ENCODE measurements at places on chromosomes 2 and 18.

DNA sequence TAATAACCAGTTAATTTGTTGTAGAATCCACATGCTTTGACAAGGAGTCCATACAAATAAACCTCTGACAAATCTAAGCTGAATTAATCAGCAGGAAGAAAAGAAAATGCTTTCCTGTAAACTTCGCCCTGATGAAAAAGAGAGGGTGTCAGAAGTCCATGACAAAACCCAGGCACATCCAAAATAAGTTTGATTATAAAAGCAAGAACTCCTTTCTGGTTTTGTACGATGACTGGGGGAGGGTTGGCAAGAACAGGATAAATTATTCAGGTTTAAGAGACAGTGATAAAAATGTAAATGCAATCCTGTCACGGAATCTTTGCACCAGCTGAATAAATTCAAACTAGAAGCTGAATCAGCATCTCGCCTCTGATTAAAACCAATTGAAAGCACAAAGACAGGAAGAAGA lies 469.2 kb upstream of the TNP1 start:
- no peak for DNase-seq

DNA sequence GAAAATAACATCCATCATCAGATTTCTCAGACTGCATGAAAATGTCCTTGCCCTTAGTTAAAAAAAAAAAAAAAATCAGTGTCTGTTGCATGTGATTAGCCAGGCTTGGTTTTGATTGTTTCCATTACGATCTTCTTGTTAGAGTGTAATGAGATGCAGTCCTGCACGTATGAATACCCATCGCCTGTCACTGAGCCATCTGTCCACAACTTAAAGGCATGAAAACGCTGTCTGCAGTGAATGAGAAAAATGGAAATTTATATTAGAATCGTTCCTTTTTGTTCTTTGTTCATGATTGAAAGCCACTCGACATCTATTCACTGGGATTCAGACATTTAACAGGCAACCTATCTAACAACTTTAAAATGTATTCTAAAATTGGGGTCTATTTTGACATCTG lies 521.7 kb upstream of the SPHKAP start:
- DNase-seq: no peak

DNA sequence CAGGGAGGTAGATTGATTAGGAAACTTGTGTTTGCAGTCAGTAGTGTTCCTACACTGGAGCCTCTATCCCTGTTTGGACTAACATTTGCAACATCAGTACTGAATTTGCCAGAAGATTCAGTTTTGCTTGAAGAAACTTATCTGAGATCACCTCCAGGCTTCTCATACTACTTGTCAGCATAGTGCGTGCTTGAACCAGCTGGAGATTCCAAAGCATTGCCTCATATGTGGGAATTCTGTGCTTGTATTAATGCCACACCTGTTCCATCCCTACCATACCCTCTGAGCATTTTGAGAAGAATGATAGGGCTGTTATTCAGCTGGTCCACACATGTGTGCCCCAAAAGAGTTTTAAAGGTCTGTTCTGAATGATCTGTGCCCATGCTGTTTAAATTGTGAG lies 148.7 kb downstream of the RAPGEF4 start:
- no peak for DNase-seq

DNA sequence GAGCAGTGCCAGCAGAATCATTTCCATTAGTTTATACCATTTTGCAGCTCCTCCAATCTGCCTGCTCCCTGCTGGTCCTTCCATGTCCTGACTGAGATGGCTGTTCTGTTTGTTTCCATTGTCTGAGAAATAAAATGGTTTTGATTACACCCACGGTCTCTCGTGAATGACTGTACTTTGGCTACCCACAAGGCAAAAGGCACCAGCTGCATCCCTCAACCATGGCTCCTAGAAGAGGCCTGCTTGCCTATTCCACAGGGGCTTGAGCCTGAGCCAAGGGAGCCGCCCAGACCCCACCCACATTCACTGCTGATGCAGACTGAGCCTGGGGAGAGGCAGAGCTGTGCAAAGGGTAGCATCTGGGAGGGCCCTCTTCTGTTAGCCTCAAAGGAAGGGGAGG lies 31.2 kb downstream of the MARCHF4 start:
- DNase-seq: no peak

- no peak for DNase-seq
Observed at GRCh38 chr2:227503433-227504406, 31.8 kb downstream of the AGFG1 start.

DNA sequence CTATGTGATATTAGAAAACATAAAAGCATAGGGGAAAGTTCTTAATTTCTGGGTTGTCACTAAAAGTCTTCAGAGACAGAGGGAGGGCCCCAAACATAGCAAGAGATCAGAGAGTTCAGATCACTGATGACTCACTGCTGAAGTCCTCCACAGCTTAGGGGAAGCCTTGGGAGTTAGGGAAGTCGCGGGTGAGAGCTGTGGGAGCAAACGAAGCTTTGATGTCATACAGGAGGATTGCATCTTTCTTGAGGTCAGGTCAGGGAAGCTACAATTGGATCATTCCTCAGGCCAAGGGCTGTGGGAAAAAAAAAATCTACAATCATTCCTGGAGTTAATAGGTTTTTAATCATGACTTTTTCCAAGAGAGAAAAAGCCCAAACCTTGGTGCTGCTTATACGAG lies 96.2 kb downstream of the COPS8 start:
- no peak for DNase-seq

DNA sequence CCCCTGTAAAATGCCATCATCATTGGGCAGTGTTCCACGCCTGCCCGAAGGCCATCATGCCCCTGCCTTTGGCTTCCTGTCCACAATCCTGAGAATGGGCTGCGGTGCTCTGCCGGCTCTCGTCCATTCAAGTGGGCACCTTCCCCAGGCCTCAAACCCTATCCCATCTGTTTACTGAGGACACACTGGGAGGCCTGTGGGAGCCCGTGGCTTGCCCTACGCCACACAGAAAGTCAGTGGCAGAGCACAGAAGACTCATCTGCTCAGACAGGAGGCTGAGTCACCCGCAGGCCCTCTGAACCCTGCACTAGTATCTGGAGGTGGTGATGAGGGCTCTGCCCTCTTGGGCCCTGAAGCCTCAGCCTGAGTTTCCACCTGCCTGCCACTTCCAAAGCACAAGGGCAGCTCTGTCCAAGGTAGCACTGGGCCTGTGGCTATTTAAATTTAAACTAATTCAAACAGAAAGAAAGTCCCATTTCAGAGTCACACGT lies 19.1 kb upstream of the ANKRD53 start:
- DNase-seq: no peak

DNA sequence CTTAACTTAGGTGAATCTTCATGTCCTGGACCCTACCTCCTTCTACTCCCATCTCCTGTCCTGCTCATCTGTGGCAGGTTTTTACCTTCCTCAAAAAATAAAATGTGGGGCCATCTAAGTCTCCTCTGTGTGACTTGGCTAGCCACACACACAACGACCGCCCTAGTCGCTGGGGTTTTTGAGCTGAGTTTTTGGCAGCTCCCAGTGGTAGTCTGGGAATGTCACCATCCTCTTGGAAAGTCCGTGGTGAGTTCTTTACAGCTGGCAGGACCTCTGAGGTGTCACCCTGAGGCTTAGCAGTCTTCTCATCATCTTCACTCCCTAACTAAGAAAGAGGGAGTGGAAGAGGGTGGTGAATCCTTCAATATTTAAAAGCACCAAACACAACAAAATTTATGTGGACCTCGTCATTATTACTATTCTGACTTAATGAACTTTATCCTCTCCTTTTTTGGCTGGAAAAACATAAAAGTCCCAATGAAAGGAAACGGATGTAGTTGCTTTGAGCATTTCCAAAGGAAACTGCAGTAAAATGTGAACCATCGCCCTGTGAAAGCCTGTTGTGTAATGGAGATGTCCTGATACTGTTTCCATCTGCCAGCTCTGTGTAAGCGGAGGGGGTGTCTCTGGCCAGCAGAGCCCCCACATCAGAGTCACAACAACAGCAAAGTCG lies 78.6 kb downstream of the VAPA start:
- no peak for DNase-seq

DNA sequence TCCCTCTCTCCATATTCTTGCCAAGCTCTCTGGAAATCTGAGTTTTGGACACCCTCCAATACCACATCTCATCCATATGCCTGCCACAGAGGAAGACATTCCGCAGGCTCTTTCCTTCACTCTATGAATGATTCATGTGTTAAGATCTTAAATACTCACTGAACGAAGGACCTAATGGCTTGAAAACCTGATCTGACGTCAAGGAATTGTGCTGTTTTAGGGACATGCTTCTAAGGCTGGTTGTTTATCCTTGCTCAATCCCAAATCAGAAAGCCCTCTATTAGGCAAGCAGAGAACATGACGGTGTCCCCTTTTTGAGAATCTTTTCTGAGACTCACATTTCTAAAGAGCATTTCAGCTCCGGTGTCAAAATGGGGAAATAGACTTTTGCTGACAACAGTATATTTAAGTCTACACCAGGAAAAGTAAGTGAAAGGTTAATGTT lies 83.7 kb upstream of the GALNT5 start:
- DNase-seq: no peak

DNA sequence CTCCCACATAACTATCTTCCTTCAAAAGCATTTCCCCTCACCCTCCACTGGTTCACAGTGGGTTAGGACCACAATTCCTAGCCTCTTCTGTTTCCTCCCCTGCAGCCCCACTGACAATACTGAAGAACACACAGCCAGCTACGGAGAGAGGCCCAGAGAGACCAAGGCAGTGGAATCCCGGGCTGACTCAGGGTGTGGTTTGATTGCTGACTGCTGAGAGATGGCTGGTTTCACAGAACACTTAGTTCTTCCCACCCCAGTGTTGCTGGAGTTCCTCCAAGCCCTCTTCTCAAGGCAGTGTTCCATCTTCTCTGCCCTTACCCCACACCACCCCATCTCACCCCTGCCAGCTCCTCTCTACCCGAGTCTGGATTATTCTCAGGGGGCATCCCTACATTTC lies 43.3 kb upstream of the ZFP36L2 start:
- no peak for DNase-seq

- DNase-seq: no peak
Observed at GRCh38 chr2:85988914-85989270, 100.1 kb upstream of the ST3GAL5 start.

- no peak for DNase-seq
Observed at GRCh38 chr2:231362555-231363184, 32.8 kb upstream of the B3GNT7 start.

- DNase-seq: no peak
Observed at GRCh38 chr2:42693013-42693615, 70.8 kb downstream of the OXER1 start.

DNA sequence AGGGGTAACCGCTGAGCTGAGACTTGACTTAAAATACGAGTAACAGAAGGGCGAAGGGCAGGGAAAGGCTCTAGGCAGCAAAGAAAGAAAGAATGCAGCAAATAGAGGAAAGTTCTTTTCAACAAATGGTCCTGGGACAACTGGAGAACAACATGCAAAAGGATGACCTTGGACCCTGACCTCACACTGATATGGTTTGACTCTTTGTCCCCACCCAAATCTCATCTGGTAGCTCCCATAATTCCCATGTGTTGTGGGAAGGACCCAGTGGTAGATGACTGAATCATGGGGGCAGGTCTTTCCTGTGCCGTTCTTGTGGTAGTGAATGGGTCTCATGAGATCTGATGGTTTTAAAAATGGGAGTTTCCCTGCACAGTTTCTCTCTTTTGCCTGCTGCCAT lies 33.9 kb downstream of the ST3GAL5 start:
- DNase-seq: no peak

All from stimulated activated CD8-positive, alpha-beta memory T cell treated with anti-CD3 and anti-CD28 coated beads, Interleukin-15, amount 100 ng/mL, for 1 hour (primary cell).